Naive thymus-derived CD8-positive, alpha-beta T cell (primary cell): ENCODE measurements at places on chromosomes 6 and 20.

DNA sequence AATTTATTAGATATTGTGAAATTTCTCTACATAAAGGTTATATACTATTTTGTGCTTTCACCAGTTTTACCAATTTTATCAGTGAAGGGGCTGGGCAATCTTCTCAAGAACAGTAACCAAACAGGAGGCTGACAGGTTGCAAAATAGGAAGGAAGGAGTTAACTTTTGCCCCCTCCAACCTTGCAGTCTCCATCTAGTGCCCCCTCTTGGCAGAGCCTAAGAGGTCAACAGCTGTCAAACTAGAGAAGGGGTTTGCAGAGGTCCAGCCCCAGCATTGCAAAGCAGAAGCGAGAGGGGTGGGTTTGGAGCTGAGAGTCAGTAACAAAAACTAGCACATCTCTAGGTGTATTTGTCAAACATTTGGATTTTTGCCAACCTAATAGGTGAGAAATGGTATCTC, 391.0 kb downstream of the CDC5L start:
- H3K4me3 ChIP-seq, result no peak overlapping the region
- H3K36me3 ChIP-seq, result peaks cover 20% of the 10 kb centered on the region
- peaks cover 7% of the 10 kb centered on the region for H3K4me1 ChIP-seq
- H3K27me3 ChIP-seq, result no peaks in the 10 kb centered on the region
- DNase-seq, result no peak

DNA sequence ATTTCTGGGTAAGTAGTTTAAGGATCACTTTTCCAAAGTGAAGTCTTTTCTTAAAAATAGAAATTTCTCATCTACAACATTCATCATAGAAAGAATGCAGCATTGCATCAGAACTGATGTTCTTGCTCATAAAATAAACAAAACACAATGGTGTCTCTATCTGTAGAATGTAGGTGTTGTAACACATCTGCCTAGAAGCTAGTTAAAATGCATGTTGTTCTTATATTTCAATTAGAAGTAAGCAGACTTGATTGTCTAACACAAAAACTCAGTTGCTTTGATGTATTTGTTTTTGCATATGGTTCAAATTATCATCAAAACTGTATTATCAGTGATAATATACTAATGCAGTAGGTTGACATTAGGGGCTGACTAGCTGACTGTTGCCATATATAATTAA, 654.7 kb upstream of the FLRT3 start:
- no peaks in the 10 kb centered on the region for H3K27me3 ChIP-seq
- no peaks in the 10 kb centered on the region for H3K36me3 ChIP-seq
- no peak overlapping the region for H3K27ac ChIP-seq
- DNase-seq, result no peak
- H3K4me3 ChIP-seq, result no peak overlapping the region
- H3K4me1 ChIP-seq, result no peaks in the 10 kb centered on the region

GRCh38 chr6:139060332-139060731, 31.8 kb downstream of the ABRACL start:
- H3K36me3 ChIP-seq, result no peaks in the 10 kb centered on the region
- no peaks in the 10 kb centered on the region for H3K27me3 ChIP-seq
- H3K27ac ChIP-seq, result no peak overlapping the region
- no peaks in the 10 kb centered on the region for H3K4me1 ChIP-seq

GRCh38 chr20:47727170-47727880, 58.0 kb downstream of the SULF2 start:
- H3K27ac ChIP-seq, result peak overlapping the region; percentile 96
- H3K4me1 ChIP-seq, result peaks cover 21% of the 10 kb centered on the region
- peak; percentile 22 for DNase-seq
- H3K36me3 ChIP-seq, result no peaks in the 10 kb centered on the region
- peak overlapping the region; percentile 88 for H3K4me3 ChIP-seq

GRCh38 chr20:17530716-17531664, at the start of gene BFSP1:
TSS of gene BFSP1 (minus strand) at chr20:17531379. CDS start at chr20:17531329, 50 bp downstream.
- H3K36me3 ChIP-seq, result no peaks in the 10 kb centered on the region
- DNase-seq, result no peak
- peak within 1 kb of the TSS; percentile 84 for H3K4me3 ChIP-seq
- no peak within 1 kb of the TSS for H3K27ac ChIP-seq

DNA sequence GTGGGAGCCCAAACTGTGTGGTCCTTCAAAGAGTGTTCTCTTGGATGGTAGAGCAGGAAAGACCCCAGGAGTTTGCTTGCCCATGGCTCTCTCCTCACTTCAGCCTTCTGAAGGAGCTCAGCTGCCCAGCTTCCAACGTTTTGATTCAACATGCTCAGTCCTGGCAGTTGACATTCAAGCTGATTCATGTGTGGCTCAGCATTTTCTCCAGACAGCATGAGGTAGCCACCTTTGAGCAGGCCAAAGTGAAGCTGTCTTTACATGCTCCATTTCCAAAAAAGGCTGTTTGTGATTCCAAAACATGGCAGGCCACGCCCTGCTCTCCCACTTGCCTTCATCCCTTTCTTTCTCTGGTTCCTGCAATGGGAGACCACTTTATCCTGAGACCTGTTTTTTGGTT, 280.2 kb downstream of the TBC1D7 start:
- peaks cover 12% of the 10 kb centered on the region for H3K27me3 ChIP-seq
- DNase-seq, result no peak
- H3K27ac ChIP-seq, result no peak overlapping the region
- no peaks in the 10 kb centered on the region for H3K36me3 ChIP-seq
- H3K4me1 ChIP-seq, result no peaks in the 10 kb centered on the region
- H3K4me3 ChIP-seq, result no peak overlapping the region

DNA sequence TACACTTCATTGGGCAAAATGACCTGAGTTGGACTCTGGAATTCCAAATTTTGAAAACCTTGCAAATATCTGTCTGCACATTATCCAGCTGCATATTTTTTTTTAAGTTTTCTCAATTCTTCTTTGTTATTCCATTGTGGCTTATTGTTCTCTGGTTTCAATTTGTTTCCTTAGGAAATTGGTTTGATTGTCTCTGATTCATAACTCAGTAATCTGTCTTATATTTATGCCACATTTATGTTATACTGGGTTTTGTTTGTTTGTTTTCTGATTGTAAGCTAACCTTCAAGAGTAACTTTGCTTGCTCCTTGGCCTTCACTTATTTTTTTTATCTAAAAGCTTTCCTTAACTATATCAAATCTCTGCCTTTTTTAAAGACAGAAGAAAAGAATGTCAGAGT, 193.3 kb upstream of the PLCB4 start:
- no peaks in the 10 kb centered on the region for H3K27me3 ChIP-seq
- H3K4me1 ChIP-seq, result no peaks in the 10 kb centered on the region
- no peak overlapping the region for H3K4me3 ChIP-seq

DNA sequence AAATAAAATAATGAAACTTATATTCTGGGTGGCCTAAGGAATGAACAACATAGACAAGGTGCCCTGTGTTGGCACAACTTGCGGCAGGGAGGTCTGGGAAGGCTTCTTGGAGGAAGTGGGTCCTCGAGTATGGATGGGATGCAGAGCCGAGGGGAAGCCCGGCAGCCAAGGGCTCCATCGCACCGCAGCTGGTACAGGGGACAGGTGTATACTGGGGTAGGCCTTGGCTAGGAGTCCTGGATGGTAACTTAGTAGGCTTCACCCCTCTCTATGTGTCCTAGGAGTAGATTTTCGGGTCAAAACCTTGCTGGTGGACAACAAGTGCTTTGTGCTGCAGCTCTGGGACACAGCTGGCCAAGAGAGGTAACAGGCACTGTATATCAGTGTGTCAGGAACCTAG, 28.0 kb downstream of the RAB44 start:
- H3K36me3 ChIP-seq, result no peaks in the 10 kb centered on the region
- H3K4me1 ChIP-seq, result no peaks in the 10 kb centered on the region
- no peaks in the 10 kb centered on the region for H3K27me3 ChIP-seq
- DNase-seq, result no peak
- no peak overlapping the region for H3K27ac ChIP-seq

DNA sequence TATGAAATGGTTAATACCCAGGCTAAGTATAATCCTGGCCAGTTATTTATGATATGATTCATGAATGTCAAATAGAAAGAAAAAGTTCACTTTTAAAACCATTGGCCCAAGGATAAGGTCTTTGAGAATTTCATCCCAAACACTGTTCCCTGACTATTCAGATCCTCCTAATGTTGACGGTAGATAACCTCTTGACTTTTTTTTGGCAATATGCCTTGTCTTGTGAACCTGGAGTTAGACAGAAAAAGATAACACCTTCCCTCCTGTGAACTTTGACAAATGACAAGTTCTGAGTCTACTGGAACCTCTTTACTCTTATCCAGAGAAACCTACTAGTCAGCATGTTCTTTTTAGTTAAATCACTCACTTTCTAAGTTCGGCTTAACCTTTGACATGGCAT, 166.8 kb upstream of the PREP start:
- DNase-seq, result no peak
- no peak overlapping the region for H3K27ac ChIP-seq
- H3K4me3 ChIP-seq, result no peak overlapping the region
- peaks cover 4% of the 10 kb centered on the region for H3K27me3 ChIP-seq
- no peaks in the 10 kb centered on the region for H3K4me1 ChIP-seq
- H3K36me3 ChIP-seq, result no peaks in the 10 kb centered on the region

- no peak overlapping the region for H3K27ac ChIP-seq
- H3K36me3 ChIP-seq, result no peaks in the 10 kb centered on the region
- DNase-seq, result no peak
- H3K4me3 ChIP-seq, result no peak overlapping the region
Observed at GRCh38 chr20:3687655-3688054, 5.8 kb upstream of the ADAM33 start.

GRCh38 chr6:80535914-80536565, 429.6 kb downstream of the BCKDHB start:
- peaks cover 5% of the 10 kb centered on the region for H3K27me3 ChIP-seq
- H3K4me1 ChIP-seq, result no peaks in the 10 kb centered on the region
- H3K4me3 ChIP-seq, result no peak overlapping the region
- no peaks in the 10 kb centered on the region for H3K36me3 ChIP-seq

- peaks cover 6% of the 10 kb centered on the region for H3K27me3 ChIP-seq
- H3K36me3 ChIP-seq, result no peaks in the 10 kb centered on the region
- H3K4me1 ChIP-seq, result peaks cover 3% of the 10 kb centered on the region
Observed at GRCh38 chr6:144134176-144134575, 16.1 kb upstream of the STX11 start.

GRCh38 chr6:56368491-56368890, 121.1 kb upstream of the COL21A1 start:
- no peak for DNase-seq
- no peaks in the 10 kb centered on the region for H3K36me3 ChIP-seq
- H3K27ac ChIP-seq, result no peak overlapping the region
- H3K4me3 ChIP-seq, result no peak overlapping the region
- peaks cover 3% of the 10 kb centered on the region for H3K27me3 ChIP-seq

DNA sequence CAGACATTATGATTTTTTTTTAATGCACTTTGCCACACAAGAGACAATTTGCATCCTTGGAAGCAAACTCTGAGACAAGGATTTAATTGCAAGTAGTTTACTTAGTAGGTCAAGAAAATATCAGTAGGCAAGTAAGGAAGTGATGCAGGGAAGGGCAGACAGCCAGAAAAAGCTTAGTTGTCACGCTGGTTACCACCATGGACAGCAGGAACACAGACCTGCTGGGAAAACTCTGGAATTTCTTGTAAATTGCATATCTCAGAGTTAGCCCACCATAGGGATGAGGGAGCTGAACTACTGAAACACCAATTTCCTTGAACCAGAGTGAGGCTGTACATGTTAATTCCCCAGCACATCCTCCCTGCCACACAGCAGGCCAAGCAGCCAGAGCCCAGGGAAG, 92.7 kb downstream of the L3MBTL3 start:
- DNase-seq, result no peak
- no peak overlapping the region for H3K4me3 ChIP-seq
- no peak overlapping the region for H3K27ac ChIP-seq
- no peaks in the 10 kb centered on the region for H3K27me3 ChIP-seq
- H3K4me1 ChIP-seq, result peaks cover 20% of the 10 kb centered on the region

GRCh38 chr20:10556519-10557083, 117.2 kb downstream of the JAG1 start:
- no peaks in the 10 kb centered on the region for H3K27me3 ChIP-seq
- H3K36me3 ChIP-seq, result peaks cover 41% of the 10 kb centered on the region
- H3K4me3 ChIP-seq, result no peak overlapping the region
- DNase-seq, result no peak
- H3K27ac ChIP-seq, result peak overlapping the region; percentile 3
- peaks cover 24% of the 10 kb centered on the region for H3K4me1 ChIP-seq

GRCh38 chr20:46056027-46056833, 27.2 kb downstream of the SLC12A5 start:
- peaks cover 23% of the 10 kb centered on the region for H3K36me3 ChIP-seq
- peaks cover 33% of the 10 kb centered on the region for H3K27me3 ChIP-seq
- peaks cover 30% of the 10 kb centered on the region for H3K4me1 ChIP-seq
- no peak overlapping the region for H3K4me3 ChIP-seq

DNA sequence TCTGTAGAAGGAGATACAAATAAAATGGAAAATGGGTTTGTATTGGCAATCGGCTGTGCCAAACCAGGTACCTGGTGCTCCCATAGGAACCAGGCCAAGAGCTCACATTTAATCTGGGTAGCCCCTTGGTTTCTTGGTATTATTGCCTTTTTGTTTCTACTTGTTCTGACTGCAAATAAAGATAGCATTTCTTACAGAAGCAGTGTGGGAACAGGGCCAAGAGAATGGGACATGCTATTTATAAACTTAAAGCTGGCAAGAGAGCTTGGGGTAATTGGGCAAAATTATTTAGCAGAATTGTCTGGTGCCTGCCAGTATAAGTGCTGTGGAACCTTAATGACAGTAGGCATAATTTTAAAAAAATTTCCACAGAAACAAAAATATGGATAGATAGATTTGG, 113.5 kb upstream of the GLP1R start:
- no peak for DNase-seq
- no peak overlapping the region for H3K27ac ChIP-seq
- no peak overlapping the region for H3K4me3 ChIP-seq
- H3K4me1 ChIP-seq, result no peaks in the 10 kb centered on the region

- H3K36me3 ChIP-seq, result no peaks in the 10 kb centered on the region
- H3K27ac ChIP-seq, result no peak overlapping the region
- peak overlapping the region; percentile 9 for H3K4me3 ChIP-seq
- H3K27me3 ChIP-seq, result peaks cover 6% of the 10 kb centered on the region
- DNase-seq, result peak; percentile 25
- peaks cover 8% of the 10 kb centered on the region for H3K4me1 ChIP-seq
Observed at GRCh38 chr6:136037876-136038460, 186.5 kb downstream of the PDE7B start.

DNA sequence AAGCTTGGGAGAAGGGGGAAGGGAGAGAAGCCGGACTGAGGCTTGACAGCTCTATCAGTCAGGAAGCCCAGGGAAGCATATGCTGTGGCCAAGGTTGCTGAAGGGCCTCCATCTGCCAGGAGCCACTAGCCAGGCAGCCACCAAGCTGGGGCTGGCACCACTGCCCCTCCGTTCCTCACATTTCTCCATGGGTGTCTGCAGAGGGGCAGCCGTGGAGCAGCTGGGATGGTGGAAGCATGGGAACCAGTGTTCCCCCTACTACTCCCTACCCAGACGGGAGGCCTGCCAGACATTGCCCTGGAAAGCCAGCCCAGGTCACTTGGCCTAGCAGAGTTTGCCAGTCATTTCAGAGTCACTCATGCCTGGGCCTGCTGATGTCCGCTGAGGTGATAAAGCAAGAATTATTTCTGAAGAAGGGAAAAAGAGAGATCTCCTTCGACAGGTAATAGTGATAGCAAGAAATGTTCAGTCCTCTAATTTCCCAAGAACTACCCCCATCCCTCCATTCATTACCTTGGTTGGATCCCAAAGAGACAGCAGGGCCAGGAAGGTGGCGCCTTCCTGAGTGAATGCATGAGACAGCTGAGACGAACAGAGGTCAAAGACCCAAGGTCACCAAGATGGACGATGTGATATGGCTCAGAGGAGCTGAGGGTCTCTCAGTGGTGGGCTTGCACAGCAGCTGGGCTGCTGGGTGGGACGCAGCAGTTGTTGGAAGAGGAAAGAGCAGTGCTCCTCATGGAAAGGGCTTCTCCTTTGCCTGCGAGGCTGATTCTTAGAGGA, 21.9 kb downstream of the SNPH start:
- H3K27me3 ChIP-seq, result no peaks in the 10 kb centered on the region
- peaks cover 54% of the 10 kb centered on the region for H3K4me1 ChIP-seq
- peak overlapping the region; percentile 96 for H3K27ac ChIP-seq
- no peak for DNase-seq
